ENCODE measurements at places on chromosomes 5 and 9. TPM values are rescaled to one million over a fixed set of nuclear protein-coding genes. Genes with fewer than 3 reads are reported as not detected.

GRCh38 chr9:108761655-108762347 lies 94.0 kb downstream of the ACTL7B start:
- H3K27ac ChIP-seq: no peak overlapping the region
- peak; percentile 71 for DNase-seq
- H3K4me3 ChIP-seq: no peak overlapping the region
- no peaks in the 10 kb centered on the region for H3K4me1 ChIP-seq
- no peaks in the 10 kb centered on the region for H3K27me3 ChIP-seq

DNA sequence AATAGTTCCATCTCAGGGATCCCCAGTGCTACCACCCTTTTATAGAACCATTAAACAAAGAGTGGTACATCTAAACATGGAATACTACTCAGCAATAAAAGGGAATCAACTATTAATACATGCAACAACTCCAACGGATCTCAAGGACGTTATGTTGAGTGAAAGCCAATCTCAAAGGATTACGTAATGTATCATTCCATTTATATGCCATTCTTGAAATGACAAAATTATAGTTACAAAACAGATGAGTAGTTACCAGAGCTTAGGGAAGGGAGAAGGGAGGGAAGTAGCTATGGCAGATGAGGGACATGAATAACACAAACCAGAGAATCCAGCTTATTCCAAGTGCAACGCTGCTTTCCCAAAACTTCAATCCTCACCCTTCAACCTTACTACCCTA lies 69.5 kb downstream of the ACTL7B start:
- DNase-seq: no peak
- no peak overlapping the region for H3K27ac ChIP-seq
- H3K27me3 ChIP-seq: no peaks in the 10 kb centered on the region
- H3K4me1 ChIP-seq: no peaks in the 10 kb centered on the region
- no peaks in the 10 kb centered on the region for H3K36me3 ChIP-seq

DNA sequence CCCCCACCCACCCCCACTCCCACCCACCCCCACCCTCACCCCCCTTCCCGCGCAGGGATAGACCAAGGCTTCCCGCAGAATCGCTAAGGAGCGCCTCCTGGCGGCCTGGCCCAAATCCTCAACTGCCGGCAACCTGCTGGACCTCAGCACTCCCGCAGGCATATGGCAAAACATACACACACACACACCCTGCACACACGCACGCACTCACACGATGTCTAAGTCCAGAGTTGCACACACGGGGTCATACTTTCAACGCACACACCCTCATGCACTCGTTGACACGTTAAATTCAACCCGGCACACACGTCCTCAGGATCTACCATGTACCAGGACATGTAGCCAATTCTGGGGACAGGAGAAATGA lies 1.7 kb downstream of the CPLX2 start:
- no peaks in the 10 kb centered on the region for H3K36me3 ChIP-seq
- H3K27me3 ChIP-seq: peaks cover 6% of the 10 kb centered on the region
- peak; percentile 92 for DNase-seq
- H3K4me3 ChIP-seq: peak overlapping the region; percentile 38
- H3K27ac ChIP-seq: no peak overlapping the region

DNA sequence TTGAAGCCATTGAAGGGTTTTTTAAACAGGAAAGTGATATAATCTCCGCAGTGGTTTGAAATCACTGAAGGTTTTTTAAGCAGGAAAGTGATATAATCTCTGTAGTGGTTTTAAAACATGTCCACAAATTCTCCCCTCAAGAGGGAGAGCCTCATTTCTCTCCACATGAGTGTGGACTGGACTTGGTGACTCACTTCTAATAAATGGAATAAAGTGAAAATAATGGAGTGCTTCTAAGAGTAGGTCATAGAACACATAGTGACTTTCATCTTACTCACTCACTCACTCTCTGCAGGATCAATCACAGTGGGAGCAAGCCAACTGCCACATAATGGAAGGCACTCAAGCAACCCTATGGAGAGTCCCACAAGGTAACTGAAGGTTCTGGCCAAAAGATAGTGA lies 12.0 kb downstream of the CTNNAL1 start:
- no peak overlapping the region for H3K27ac ChIP-seq
- no peaks in the 10 kb centered on the region for H3K27me3 ChIP-seq
- no peaks in the 10 kb centered on the region for H3K36me3 ChIP-seq
- no peaks in the 10 kb centered on the region for H3K4me1 ChIP-seq

Gene SH2D3C
- 6.4 TPM for total RNA-seq

Measured in H1 (cell line).